ENCODE measurements at places on chromosomes 16 and 17.

DNA sequence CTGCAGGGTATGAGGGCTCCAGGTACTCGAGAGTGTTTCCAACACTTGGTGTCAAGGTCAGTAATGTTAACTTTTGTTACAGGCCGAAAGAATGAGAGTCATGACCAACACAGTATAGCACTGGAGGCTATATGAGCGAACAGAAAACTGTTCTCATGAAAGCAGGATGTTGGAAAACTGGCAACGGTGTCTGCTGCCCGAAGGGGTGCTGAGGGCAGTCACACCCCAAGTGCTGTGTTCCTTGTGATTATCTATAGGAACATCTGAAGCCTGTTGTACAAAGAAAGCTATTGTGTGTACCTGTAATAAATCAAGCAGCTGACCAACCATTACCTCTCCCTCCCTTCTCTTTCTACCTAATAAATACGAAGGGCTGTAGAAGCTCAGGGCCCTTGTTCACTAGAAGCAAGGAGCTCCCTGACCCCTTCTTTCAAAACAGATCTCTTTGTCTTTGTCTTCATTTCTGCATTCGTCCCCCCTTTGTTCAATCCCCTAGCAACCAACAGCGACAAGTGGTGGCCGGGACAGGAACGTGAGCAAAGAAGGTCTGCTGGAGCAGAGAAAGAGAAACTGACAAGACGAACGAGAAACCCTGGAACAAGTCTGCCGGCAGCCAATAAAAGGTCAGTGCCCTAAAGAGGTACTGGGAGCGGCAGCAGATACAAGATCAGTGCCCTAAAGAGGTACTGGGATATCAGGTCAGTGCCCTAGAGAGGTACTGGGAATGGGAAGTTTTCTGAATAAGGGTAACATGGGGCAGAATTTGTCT lies 7.6 kb downstream of the CD300LD start:
- no peak for DNase-seq

- DNase-seq, result no peak
Observed at GRCh38 chr17:76261421-76262215, 3.5 kb upstream of the UBALD2 start.

DNA sequence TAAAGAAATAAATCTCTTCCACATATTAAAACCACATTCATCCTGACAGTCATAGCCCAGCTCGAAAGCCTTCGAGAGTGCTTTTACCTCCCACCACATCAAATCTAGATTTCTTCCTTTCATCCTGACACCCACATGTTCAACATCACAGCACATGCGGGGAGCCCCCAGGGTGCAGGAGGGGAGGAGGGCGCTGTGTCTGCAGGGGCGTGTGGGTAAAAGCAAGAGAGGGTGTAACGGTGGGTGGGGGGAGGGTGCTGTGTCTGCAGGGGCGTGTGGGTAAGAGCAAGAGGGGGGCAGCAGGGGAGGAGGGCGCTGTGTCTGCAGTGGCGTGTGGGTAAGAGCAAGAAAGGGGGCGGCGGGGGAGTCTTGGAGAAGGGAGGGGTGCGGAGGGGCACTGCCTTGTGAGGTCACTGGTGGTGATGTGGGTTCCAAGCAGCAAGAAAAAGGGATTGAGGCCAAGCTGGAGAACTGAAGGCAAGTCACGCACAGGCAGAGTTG lies 34.7 kb downstream of the ADCY9 start:
- DNase-seq, result no peak

DNA sequence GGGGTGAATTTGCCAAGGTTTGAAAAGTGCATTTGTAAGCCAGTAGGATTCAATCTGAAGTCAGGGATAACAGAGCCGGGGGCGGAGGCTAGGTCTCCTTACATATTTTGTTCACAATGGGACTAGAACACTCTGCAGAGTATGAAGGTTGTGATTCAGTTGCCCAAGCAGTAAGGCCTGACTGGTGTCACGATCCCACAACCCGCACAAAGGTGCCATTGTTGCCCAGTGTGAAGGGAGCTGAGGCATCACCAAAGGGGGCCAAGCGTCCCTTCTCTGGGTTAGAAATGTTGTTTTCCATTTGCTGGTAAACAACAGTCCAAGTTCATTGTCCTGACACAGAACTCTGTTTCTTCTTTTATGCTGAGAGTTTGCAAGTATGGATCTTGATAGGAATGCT lies 471.8 kb downstream of the MAF start:
- DNase-seq, result no peak

DNA sequence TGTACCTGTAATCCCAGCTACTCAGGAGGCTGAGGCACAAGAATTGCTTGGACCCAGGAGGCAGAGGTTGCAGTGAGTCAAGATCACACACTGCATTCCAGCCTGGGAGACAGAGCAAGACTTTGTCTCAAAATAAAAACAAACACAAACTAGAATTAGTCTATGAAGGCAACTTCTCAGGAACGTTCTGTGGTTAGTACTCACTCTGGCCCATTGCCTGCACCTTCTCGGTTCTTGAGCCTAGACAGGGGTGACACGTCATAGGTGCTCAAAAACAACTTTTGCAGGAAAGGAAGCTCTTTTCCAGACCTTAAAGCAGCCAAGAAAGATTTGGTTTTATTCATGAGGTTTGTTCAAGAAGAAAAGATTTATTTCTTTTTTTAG lies 22.3 kb upstream of the CNOT1 start:
- no peak for DNase-seq

GRCh38 chr16:79805621-79806020 lies 205.1 kb upstream of the MAF start:
- DNase-seq, result no peak

DNA sequence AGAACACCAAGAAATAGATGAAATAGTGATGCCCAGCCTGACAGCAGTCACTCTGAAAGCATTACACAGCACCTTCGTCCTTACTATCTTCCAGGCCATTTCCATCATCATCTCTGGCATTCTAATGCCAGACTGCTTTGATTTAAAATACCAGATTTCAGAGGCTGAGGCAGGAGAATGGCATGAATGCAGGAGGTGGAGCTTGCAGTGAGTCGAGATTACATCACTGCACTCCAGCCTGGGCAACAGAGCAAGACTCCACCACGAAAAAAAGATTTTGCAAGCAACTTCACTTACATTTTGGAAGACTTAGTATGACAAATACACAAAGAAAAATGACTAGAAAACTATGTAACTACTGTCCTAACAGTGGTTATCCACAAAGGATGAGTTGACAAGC lies 244.0 kb downstream of the CPPED1 start:
- no peak for DNase-seq

DNA sequence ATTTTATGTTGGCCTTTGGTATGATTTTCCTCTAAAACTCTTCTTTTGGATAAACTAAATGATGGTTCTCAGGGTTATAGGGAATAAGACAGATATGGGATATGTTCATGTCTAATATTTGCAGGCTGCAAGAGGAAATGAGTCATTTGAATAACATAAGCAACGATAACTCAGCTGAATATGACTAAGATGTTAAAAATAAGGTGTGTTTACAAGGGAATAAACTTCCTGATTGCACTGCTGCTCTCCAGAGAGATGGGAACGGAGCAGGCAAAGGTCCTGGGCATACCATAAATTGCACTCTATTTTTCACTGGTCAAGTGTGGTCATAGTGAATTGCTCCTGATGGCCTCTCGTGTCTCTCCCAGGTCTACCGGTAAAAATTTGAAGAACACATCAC lies 666.2 kb downstream of the TOX3 start:
- DNase-seq, result peak; percentile 10

Data from H54 (cell line).